Tibial artery (tissue), 4 donors: ENCODE measurements at places on chromosomes 11 and 22.

- DNase-seq: no peak
These were observed 18.3 kb downstream of the PRSS23 start for GRCh38 chr11:86818462-86819192.

GRCh38 chr11:69563306-69563705 lies 77.7 kb upstream of the CCND1 start:
- peak; percentile 15 for DNase-seq

DNA sequence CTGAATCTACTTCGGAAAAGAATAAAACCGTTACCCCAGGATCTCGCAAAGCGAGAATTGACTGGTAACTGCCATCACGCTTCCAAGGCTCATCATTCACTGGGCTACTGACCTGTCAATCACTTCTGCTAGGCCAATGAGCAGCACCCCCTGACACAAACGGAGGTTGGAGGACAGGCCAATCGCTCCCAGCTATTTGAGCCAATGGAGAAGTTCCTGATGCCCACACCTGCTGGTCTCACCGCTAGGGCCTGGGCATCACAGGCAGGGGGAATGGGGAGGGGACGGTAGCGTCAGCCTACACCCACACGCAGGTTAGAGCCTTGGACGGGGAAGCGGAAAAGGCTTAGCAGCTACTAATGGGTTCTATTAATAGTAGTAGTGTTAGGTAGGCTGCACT lies 56.7 kb upstream of the CHST1 start:
- DNase-seq: no peak

DNA sequence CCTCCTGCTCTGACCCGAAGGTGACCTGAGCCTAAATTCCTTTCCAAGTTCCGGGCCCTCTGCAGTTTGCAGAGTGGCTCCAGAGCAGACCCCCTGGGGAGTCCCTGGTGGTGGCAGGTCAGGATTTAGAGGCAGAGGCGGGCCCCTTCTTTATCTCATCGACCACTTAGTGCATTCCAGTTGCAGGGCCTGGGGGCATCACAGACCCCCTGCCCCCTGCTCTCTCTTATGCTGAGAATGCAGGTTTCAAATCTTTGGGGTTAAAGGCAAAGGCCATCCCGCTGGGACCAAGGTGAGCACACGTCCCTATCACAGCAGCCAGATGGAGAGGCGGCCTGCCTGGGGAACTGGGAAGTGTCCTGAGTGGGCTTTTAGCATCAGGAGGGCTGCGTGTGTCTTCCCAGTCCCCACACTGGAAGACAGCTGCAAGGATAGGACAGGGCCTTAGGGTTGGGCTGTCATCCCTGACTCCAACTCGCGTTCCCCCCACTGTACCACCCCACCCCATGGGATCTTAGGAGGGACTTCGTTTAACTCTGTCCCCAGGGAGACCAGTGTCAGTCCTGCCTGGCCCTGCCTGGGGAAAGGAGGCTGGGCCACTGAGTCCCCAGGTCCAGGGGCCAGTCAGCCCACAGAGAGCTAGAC lies 11.3 kb downstream of the DERL3 start:
- no peak for DNase-seq

- no peak for DNase-seq
These were observed 104.4 kb downstream of the FANCF start for GRCh38 chr11:22521226-22521625.

- no peak for DNase-seq
These were observed 70.7 kb upstream of the THY1 start for GRCh38 chr11:119493712-119494111.

GRCh38 chr11:1460396-1460985 lies 26.1 kb downstream of the MOB2 start:
- peak; percentile 70 for DNase-seq

DNA sequence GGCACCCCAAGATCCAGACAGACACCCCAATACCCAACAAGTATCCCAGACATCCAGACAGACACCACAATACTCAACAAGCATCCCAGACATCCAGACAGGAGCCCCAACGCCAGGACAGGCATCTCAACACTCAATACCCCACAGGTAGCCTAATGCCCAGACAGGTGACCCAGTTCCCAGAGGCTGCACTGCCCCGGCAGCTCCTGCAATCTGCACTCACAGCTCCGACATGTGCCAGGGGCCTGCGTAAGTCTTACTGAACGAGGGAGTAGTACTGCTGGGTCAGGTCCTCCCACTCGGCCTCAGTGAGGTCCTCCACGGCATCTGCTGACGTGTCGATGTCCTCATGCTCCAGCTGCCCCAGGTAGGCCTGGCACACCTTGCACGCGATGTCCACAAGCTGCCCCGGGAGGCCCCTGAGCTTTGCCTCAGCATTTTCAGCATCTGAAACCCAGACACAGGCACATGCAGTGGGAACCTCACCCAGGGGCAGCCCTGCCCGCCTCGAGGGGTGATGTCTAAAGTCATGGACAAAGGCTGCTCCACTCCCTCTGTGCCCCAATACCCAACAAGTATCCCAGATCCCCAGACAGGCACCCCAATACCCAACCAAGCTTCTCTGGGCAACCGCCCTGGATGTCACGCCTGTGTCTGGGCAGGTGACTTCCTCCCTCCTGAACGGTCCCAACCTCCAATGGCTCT lies 16.6 kb downstream of the TTLL8 start:
- DNase-seq: no peak

GRCh38 chr11:83191986-83192385 lies 1.5 kb upstream of the ANKRD42 start:
- no peak for DNase-seq

- DNase-seq: no peak
These were observed 1.8 kb upstream of the FLI1 start for GRCh38 chr11:128691802-128692752.

DNA sequence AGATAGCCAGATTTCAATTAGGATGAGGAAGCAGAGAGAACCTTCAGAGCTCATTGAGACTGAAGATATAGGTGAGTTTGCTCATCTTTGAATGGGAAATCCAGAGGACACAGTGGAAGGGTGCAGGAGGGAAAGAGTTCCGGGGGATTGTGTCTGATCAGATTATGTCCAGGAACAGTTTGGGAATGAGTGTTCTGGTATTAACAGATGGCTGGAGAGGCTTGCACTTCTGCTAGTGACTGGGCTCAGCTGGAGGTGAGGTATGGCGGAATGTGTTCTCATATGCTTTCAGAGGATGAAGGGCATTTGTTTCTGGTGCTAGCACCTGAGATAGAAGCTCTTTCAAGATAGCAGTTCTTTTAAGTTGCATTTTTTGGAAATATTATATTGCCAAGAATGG lies 27.6 kb downstream of the ALKBH3 start:
- DNase-seq: no peak

DNA sequence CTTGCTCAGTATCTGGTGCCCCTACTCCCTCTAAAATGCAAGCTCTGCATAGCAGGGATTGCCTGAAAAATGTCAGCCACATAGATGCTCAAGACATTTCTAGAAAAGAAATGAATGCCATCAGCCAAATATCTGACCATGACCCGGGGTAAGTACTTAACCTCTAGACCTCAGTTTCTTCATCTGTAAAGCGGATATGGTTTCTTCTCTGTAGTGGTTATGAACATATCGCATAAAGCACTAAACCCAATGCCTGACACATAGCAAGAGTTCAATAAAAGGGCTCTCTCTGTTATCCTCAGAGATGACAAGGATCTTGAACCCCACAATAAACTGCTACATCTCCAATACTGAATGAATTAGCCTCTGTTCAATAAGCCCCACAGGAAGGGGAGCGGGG lies 122.6 kb downstream of the ABTB2 start:
- DNase-seq: no peak

DNA sequence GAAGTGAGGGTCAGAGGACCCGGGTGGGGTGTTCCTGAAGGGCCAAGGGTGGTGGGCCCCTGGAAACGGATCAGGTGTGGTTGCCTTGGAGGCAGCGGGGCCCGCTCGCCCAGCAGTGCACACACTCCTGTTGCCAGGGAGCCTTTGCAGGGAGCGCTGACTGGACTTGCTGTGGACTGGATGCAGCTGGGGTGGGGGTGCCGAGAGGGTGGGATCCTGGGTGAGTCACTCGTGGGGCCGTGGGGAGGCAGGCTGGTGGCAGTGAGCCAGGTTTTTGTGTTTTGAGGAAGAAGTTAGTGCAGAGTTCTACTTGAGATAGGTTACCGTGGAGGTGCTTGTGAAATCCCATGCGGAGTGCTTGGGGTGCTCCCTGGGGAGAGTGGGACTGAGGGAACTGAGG lies 1.3 kb downstream of the MRPL23 start:
- DNase-seq: peak; percentile 67

DNA sequence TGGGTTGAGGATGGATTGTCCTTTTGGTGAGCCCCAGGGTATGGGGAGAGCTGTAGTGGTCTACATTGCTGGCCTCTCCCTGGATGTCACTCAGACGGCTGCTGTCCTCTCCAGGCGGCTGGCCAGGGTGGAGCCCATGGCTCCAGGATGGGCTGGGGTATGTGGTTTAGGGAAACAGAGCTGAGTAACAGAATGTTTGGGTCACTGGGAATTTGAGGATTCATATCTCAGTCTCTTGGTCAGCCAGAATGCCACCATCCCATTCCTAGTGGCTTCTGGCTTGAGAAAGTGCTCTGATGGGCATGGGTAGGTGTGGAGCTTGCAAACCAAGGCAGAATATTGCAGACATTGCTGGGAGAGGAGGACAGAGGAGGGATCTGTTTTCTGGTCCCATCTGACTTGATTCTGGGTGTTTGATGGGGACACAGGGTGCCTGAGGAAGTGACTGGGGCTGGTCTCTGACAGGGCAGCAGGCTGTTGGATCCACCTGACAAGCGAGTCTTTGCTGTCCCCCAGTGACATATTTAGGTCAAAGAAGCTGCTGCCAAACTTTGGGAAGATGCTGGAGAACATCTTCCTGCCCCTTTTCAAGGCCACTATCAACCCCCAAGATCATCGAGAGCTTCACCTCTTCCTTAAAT lies 41.4 kb downstream of the AMPD3 start:
- DNase-seq: no peak

DNA sequence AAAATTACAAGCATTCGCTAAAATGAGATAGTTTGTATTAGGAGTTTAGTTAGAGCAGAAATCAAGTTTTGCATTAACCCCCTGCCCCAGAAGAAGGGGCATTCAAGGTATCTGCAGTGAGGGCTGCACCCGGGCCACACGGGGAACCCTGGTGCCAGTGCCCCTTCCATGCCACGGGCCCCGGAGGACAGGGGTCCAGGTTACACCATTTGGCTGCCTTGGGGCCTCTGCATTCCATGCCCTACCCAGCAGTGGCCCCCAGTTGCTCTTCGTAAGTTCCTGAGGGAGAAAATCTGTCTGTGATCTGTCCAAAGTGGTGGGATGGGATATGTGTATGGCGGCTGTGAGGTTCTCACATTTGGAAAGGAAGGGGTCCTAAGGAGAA lies 16.8 kb upstream of the PANX2 start:
- no peak for DNase-seq

DNA sequence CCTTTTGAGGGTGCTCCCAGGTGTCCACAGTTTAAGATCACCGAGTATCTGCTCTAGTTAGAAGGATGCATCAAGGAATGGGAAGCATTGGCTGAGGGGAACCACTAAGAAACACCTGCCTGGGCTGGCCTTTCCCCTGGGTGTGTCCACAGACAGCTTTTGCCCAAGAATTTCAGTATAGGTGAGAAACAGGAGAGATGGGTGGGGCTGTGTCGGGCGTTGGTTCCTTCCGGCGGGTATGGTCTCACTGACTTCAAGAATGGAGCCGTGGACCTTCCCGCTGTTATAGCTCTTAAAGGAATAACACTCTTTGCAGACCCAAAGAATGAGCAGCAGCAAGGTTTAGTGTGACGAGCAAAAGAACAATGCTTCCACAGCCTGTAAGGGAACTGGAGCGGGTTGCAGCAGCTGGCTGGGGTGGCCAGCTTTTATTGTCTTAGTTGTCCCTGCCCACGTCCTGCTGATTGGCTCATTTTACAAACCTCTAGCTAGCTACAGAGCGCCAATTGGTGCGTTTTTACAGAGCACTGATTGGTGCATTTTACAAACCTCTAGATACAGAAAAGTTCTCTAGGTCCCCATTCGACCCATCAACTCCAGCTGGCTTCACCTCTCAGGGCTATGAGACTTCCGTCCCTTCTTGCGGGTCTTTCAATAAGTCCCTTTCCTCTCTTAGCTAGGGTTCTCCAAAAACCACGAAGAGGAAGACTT lies 2.4 kb downstream of the FADS1 start:
- DNase-seq: peak; percentile 76

DNA sequence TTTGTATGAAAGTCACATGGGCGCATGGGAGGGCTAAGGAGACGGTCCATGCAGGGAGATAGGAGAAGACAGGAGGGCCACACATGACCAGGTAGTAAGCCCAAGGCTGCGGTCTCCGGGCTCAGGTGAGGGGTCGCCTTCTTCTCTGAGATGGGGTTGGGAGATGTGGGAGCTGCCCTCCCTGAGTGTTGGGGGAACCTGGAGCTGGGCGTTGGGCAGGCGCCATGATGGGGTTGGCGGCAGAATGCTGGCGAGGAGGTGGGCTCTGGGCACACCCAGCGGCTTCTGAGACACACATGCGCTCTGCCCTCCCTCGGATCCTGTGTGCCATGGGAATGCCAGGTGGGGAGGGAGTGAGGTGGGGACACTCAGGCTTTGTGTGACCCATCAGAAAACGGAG lies 254.8 kb downstream of the TBC1D22A start:
- peak; percentile 40 for DNase-seq

GRCh38 chr11:696955-697491 lies 1.4 kb downstream of the TMEM80 start:
- DNase-seq: no peak

DNA sequence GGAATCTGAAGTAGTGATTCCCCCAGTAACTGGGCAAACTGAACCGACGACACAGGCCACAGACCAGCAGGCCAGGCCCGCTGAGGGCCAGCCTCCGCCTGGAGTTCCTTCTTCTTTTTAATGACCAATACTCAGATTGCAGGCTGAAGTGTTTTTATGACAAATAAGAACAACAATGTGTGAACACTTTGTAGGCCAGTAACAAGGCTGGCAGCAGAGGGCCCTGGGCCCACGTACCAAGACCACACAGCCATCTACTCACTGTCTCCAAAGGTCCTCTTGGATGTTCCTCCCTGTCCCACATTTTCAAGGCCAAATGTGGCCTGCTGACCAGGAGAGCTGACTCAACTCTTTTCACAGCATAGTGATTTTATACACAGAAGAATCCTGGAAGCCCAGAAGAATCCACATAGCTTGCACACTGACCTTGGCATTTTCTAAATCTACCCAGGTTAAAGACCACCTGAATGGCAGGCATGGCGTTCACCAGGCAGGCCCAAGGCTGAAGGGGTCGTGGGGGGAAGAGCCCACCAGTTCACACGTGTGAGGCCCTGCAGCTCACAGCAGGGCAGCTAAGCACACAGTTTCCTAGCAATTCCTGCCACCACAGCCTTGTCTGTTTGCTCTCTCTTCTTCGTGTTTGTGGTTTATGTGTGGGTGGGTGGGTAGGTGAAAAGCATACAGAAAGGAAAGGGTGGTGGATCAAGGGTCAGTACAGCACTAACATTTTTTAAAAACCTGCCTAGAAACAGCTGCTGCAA lies 13.3 kb downstream of the SMCO4 start:
- DNase-seq: no peak

GRCh38 chr11:62842171-62842741 lies 2.9 kb upstream of the WDR74 start:
- peak; percentile 72 for DNase-seq
